ENCODE measurements at places on chromosomes 7 and 10. TPM values are rescaled to one million over a fixed set of nuclear protein-coding genes. Genes with fewer than 3 reads are reported as not detected.

- no peak for DNase-seq
These were observed 1076.7 kb upstream of the SORCS1 start for GRCh38 chr10:108241166-108241565.

GRCh38 chr10:7622969-7623368 is 43.8 kb downstream of the ITIH5 start:
- DNase-seq = no peak

DNA sequence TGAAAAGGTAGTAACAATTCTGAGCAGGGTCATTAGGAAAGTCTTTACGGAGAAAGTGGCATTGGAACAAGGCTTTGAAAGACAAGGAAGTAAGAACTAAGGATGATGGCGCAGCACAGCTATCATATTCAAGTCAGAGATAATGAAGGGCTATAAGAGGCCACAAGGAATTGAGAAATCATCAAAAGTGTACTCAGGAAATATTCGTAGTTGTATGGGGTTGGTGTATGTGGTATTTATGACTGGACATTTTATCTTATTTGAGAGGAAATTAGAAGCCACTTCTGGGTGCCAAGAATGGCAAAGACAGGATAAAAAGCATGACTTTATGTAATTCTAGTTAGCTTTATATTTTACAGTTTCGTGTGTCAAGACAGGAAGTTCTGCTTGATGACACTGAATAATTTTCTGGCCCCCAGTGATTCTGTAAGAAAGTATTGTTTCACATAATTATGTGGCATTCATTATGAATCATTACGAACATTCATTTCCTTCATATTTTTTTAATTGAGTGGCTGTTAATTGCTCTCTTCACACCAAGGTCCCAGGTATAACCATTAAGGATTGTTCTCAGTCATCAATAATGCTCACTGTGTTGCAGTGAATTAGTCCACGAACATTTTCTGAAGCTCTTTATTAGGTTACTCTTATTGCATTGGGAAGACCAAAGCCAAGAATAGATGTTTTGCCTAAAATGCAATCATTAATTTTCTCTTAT is 244.3 kb downstream of the PHF14 start:
- no peak for DNase-seq

GRCh38 chr10:13234172-13234571 is at the start of gene UCMA:
Gene UCMA, minus strand, starts transcription at chr10:13234374. Its CDS starts 116 bp downstream, at chr10:13234258.
- DNase-seq = no peak

GRCh38 chr7:28813243-28813962 is 144.7 kb downstream of the TRIL start:
- no peak for DNase-seq

- no peak for DNase-seq
These were observed 199.2 kb upstream of the MAGI2 start for GRCh38 chr7:79652619-79653018.

- DNase-seq = no peak
These were observed 297.9 kb upstream of the CACNA2D1 start for GRCh38 chr7:82741493-82741892.

DNA sequence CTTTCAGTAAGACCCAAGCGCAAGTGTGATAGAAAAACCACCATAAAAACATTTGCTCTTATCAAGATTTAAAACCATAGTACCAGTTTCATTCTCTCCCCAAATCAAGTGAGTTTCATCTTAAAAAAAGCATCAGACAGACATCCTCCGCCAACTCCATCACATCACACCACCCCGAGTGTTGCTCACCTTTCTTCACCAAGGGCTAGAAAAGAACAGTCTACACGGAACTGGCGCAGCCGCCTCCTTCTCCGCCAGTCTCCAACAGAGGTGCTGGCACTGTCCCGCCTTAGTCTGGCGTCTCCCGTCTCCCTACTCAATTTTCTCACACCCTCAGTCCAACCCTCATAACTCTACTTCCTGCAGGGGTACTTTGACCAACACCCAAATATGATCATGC is 46.9 kb upstream of the WIPI2 start:
- DNase-seq = no peak

GRCh38 chr7:156001496-156002260 is 189.4 kb upstream of the SHH start:
- DNase-seq = no peak

DNA sequence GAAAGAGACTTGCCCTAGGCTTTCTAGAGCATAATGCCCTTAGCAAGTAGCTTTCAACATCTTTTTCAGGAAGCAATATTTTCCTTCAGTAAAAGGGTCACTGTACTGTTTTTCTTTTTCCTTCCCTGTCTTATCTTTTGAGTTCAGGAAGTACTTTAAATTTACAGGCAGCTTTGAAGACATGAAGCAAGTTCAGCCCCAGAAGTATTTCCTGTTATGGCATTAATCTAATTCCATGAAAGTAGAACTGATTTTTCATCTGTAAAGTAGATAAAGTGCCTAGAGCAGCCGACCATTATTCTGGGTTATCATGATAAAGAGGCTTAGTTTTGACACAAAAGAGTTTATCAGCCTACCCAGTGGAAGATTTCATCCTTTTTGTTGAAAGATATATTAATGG is 288.2 kb downstream of the ADK start:
- peak; percentile 32 for DNase-seq

- peak; percentile 78 for DNase-seq
These were observed 27.1 kb downstream of the OGDH start for GRCh38 chr7:44633254-44634186.

DNA sequence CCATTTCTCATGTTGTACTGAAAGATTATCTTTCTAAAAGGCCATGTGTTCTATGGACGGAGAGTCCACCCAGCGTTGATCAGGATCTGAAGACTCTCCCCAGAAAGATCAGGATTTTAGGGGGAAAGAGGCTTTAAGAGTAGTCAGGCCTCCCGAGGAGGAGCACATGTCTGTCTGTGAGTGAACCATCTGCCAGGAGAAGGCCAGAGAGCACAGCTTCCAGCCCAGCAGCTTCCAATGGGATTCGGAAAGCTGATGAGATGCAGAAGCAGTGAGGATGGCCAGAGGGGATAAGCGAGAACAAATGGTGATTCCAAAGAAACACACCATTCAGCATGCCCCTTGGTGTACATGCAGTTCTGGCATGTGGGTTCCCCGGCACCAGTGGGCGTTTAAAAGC is 88.5 kb upstream of the TCERG1L start:
- no peak for DNase-seq

- no peak for DNase-seq
These were observed 44.8 kb upstream of the C10orf71 start for GRCh38 chr10:49254150-49254549.

DNA sequence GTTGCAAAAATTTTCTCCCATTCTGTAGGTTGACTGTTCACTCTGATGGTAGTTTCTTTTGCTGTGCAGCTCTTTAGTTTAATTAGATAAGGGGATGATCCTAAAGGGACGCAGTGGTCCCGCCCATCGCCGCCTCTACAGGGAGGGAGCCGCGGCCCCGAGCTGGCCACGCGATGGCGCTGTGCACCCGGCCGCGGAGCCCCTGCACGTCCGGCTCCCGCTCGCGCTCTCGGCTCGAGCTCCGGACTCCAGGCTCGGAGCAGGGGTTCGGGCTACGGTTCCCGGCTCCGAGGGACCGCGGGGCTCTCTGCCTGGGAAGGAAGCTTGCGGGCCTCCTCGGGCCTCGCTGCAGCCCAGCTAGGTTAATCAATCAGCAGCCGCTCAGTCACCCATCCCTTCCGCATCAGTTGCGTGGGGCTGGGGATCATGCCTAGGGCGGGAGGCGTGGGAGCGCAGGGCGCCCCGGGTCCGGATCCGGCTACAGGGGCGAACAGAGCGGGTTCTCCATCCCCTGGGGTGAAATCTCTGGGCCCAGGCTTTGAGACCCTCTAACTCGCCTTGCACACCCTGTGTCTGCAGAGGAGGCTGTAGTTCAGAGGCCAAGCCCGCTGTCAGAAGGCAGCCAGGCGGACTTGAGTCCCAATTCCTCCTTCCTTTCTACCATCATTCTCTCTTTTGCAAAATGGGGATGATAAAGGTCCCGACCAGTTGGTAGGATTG is 97.9 kb downstream of the WDR11 start:
- no peak for DNase-seq

DNA sequence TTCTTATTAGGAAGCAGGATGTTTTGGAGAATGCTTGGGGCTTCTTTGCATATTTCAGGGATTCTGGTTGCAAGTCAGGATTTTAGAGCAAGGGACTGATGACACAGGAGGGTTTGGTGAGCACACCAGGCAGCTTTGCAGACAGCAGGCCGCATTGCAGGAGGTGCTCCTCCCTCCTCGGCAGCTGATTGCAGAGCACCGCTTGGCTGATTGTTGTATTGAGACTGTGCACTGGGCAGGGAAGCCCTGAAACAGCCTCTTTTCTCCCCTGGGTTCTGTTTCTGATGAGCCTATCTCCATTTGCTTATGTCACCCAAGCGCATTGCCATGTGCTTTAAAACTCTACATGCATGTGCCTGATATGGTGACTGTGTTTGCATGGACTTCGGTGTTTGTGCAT is 769.6 kb downstream of the GRID1 start:
- DNase-seq = no peak

DNA sequence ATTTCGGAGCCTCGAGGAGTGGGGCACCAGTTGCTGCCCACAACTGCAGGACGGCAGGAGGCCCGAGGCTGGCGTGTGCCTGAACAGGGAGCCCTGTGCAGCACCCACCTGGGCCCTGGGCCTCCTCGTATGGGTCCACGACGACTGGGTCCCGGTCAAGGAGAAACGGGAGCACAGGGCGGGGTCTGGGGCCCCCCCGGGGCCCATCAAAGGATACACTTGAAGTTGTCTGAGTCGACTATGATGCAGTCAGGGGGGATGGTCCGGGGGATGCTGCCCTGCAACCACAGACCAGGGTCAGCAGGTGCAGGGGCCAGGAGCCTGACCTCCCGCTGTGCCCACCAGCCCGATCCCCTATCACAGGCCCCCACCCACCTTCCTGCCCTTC is 28.5 kb upstream of the NKX6-2 start:
- no peak for DNase-seq

- DNase-seq = no peak
These were observed 133.4 kb downstream of the PRKAG2 start for GRCh38 chr7:151743481-151743983.

- DNase-seq = no peak
These were observed 95.2 kb upstream of the FAM133B start for GRCh38 chr7:92685136-92686042.

- DNase-seq = no peak
These were observed 51.8 kb upstream of the ADGRA1 start for GRCh38 chr10:133035952-133036351.

DNA sequence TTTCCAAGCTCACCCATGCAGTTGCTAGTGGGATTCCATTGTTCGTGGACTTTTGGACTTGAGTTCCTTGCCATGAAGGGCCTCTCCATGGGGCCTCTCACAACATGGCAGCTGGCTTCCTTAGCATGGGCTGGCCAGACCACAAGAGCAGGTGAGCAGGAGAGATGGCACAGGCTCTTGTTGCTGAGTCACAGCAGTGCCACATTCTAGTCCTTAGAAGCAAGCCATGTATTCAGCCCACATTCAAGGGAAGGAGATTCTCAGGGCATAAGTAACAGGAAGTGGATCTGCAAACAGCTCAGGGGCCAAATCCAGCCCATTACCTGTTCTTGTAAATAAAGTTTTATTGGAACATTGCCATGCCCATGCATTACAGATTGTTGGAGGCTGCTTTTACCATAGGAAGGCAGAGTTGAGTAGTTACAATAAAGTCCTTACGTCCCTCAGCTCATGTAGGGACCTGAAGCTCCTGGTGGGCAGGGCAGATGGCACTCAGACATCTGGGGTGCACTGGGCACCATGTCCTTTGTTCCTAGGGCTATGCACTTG is 481.5 kb upstream of the FOXK1 start:
- DNase-seq = no peak

GRCh38 chr7:91514591-91514990 is 250.4 kb downstream of the FZD1 start:
- DNase-seq = no peak

DNA sequence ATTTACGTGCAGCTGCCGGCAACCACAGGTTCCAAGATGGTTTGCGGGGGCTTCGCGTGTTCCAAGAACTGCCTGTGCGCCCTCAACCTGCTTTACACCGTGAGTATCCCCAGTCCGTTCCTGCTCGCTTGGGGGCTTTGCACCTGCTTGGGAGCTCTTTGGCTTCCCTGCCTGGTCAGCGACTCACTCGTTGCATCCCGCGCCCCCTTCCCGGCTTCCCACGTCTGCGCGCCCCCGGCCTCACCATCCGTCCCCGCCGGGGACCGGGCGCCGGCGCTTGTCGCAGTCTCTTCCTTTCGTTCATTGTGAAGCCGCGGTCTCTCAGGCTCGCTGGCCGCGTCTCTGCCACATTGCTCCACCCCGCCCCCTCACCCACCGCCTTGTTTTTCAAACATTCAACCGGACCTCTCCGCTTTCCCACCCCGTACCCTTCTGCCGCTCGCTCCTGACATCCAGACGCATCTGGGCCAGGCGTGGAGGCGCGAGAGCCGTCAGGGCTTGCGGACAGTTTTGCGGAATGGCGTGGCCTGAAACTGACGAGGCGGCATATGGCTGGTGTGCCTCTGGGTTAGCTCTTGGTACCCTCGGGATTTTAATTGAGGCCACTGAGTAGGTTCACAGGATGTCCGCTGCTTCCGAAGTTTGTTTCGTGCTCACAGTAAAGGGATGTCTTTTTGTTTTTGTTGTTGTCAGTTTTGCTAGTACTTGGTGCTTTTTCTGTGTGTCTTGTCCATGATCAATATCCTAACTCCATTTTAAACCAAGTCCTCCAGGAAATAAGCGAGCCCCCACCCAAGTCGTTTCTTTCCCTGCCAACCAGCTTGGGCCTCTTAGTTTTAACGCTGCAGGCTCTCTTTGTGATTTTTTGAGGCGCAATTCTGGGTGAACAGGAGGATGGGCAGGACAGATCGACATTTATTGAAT is 639 bp downstream of the TSPAN13 start:
- no peak for DNase-seq

GRCh38 chr10:34955391-34955790 is 134.8 kb downstream of the CUL2 start:
- no peak for DNase-seq

DNA sequence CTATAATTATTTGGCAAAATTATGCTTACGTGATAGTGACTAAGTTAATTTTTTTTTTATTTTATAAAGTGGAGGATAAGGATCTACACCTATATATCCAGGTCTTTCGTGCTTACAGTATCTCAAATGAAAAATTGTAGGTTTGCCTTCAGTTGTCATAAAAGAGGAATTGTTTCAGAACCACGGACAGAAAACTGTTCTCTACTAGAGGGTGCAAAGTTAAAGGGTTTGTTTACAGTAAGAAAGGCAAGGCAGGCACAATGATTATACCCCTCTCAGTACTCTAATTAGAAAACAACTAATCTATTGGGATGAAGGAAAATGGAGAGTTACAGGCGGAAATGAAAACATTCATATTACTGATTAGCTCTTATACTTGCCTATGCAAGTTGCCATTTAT is 1.5 kb downstream of the PCLO start:
- no peak for DNase-seq

MSMB gene
- total RNA-seq = not detected

KIAA1549 gene
- total RNA-seq = 1.9 TPM

EBLN1 gene
- not detected for total RNA-seq

PON3 gene
- 0.20 TPM for total RNA-seq

AZGP1 gene
- not detected for total RNA-seq

GTF2IRD1 gene
- total RNA-seq = 5.4 TPM

WNT8B gene
- total RNA-seq = not detected

NPM3 gene
- total RNA-seq = 168 TPM

SPDYE2 gene
- not detected for total RNA-seq

PLEKHS1 gene
- not detected for total RNA-seq
